ENCODE measurements at places on chromosomes 1 and 21. TPM values are rescaled to one million over a fixed set of nuclear protein-coding genes. Genes with fewer than 3 reads are reported as not detected.

DNA sequence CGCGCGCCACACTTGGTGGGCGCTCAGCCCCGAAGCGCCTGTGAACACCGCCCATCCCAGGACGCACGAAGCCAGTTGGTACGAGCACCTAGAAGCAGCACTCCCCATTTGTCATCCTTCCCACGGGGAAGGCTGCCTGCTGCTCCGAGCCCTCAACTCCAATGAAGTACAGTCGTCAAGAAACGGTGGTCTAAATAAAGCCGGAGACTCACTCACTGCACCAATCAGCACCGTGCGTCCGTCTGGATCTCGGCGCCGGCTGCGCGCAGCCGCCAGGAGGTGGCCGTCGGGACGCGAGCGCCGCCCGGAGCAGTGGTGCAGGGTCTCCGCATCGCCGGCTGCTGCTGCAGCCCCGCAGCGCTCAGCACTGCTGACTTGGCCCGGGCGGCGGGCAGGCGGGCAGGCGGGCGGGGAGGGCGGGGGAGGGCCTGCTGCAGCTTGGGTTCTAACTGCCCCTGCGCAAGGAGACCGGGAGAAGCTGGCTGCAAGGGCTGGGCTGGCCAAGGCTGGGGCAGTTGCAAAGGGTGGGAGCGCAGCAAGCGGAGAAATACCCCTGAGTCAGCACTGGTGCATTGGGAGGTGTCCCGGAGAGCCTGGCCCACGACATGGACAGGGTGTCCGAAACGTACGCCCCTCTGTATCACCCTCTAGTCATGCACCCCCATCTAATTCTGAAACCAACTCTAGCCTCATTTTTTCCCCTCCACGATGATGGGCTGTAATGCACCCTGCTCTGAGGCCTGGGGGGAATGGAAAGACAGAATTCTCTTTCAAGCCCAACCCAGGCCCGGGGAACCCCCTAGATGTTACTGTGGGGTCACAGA is 35.8 kb upstream of the H6PD start:
- DNase-seq, result peak; percentile 48

- no peak for DNase-seq
These were observed 170.1 kb downstream of the SIPA1L2 start for GRCh38 chr1:232459826-232460225.

GRCh38 chr1:86296305-86297205 is 99.6 kb downstream of the ODF2L start:
- DNase-seq, result no peak

DNA sequence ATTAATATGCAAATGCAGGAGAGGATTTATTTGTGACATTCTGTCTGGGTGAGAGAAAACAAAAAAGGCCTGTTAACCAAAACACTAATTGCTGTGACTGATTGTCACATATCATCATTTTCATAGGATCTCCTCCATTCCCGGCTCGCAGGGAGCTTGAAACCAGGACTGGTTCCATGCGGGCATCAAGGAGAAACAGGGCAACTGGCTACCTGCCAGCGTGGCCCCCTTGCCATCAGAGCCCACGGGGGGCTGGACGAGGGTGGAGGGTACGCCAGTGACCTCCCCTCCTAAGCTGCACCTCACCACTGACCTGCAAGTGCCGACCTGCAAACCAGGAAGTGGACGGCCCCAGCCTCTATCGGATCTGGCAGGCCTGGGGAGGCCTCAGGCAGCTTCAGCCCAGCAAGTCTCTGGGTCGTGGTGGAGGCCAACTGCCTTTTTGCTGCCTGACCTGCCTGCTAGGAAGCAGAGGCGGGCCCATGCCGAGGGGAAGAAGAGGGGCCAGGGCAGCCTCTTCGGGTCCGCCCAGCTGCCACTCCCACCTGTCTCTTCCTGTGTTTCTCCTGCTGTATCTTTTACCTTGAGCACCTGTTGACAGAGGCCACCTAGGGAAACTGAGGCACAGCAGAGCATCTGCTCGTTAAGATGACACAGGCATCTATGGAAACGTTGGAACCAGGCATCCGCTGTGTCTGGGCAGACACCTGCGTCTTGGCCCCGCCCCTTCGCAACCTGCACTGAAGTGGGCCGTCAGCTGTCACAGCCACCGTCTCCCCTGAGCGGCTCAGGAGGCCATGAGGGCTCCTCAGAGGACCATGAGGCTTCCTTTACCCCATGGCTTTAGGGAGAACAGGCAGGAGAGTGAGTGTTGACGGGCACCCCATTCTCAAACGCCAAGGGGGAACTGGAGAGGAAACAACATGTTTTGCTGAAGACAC is 74.8 kb downstream of the CASZ1 start:
- no peak for DNase-seq

GRCh38 chr1:156146020-156146768 is 7.2 kb upstream of the SEMA4A start:
- DNase-seq, result peak; percentile 92

DNA sequence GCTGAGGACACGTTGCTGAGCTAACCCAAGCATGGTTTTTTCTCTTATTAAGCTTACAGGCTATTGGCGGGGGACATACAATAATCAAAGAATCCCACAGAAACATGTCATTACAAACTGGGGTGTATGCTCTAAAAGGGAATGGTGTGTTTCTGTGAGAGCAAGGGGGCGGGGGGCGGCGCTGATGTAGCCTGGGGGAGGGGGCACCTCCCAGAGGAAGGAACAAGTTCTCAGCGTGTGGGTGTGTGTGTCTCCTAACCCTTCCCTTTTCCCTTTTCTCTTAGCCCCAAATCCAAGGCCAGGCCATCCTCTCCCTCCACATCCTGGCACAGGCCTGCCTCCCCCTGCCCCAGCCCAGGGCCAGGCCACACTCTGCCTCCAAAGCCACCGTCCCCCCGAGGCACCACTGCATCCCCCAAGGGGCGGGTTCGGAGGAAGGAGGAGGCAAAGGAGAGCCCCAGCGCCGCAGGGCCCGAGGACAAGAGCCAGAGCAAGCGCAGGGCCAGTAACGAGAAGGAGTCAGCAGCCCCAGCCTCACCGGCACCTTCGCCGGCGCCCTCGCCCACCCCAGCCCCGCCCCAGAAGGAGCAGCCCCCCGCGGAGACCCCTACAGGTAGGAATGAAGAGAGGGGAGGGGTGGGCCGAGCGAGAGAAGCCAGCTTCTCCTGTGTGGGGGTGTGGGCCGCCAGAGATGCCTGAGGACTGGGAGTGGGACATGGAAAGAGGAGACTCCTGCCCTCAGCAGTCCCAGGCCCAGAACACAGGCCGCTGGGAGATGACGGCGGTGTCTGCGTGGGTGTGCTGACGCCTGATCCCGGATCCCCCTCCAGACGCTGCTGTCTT is 21.9 kb downstream of the MAP7D1 start:
- no peak for DNase-seq

The EPHB2 gene
- 5.5 TPM for total RNA-seq
